ENCODE measurements at places on chromosomes 13 and 19.

GRCh38 chr19:16026756-16027155 lies 49.5 kb upstream of the TPM4 start:
- no peak for DNase-seq

DNA sequence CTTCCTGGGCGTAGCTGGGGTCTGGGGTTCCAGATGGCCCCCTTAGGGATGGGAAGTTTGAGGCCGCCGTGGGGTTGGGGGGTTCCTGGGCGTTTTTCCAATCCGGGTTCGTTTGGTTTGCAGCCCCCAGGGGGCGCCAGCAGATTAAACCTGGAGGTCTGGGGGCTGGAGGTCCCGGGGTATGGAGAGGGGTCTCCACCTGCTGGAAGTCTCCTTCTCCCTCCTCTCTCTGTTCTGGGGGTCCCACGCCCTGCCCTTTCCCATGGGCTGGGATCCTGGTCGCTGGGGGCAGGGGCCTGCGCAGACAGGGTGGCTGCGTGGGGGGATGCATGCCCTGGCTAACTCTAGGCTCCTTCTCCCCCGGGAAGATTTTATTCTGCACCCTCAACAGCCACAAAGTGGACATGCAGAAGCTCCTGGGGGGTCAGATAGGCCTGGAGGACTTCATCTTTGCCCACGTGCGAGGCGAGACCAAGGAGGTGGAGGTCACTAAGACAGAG lies 899 bp downstream of the GIPC3 start:
- no peak for DNase-seq

- no peak for DNase-seq
These were observed 520.7 kb upstream of the NBEA start for GRCh38 chr13:34421347-34421719.

GRCh38 chr13:35851881-35852280 lies 279.3 kb downstream of the DCLK1 start:
- no peak for DNase-seq

GRCh38 chr13:84730376-84730775 lies 848.1 kb upstream of the SLITRK1 start:
- no peak for DNase-seq

- no peak for DNase-seq
These were observed 722 bp downstream of the COLGALT1 start for GRCh38 chr19:17555929-17556813.

GRCh38 chr13:100811024-100811865 lies 136.7 kb upstream of the TMTC4 start:
- DNase-seq: no peak

DNA sequence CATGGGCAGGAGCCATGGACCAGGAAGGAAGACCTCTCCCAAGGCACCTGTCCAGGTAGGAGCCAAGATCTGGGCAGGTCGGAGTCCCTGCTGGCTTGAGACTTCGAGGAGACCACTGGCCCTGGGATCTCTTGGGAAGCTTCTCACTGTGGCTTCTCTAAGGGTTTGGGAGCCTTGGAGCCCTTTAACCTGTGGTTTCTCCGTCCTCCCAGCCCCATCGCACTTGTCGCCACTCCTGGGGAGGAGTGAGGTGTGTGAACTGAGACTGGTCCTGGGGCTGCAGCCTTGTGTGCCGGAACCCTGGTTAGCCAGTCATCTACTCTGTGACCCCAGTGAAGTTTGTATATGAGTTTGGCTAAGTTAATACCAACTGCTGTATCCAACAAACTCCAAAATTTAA lies 8.2 kb downstream of the ZNF805 start:
- DNase-seq: no peak

DNA sequence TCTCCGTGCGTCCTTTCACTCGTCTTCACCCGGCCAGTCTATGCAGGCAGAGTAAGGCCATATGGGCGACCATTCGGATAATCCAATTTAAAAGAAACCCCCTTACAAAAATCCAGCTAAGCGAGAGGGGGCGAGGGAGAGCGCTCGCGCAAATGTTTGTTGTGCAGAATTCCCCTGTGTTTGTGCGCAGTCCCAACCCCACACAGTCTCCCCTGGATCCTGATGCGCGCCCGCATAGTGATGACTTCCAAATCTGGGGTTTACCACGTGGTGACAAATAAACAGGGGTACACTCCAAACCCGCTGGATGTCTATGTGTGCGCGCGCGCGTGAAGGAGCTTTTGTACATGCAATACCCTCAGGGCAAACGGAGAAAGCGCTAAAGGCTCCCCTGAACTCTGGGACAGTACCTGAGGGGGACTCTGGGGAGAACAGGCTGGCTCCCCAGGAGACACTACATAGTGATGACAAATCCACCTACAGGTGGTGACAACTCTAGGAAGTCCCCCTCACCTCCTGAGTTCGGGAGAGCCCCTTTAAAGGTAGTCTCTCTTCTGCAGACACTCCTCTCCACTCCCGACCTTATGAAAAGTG lies 8.5 kb downstream of the SOX21 start:
- no peak for DNase-seq

GRCh38 chr19:22427547-22427946 lies 5.4 kb upstream of the ZNF98 start:
- no peak for DNase-seq

GRCh38 chr13:69410761-69411160 lies 696.9 kb upstream of the ATXN8OS start:
- no peak for DNase-seq

DNA sequence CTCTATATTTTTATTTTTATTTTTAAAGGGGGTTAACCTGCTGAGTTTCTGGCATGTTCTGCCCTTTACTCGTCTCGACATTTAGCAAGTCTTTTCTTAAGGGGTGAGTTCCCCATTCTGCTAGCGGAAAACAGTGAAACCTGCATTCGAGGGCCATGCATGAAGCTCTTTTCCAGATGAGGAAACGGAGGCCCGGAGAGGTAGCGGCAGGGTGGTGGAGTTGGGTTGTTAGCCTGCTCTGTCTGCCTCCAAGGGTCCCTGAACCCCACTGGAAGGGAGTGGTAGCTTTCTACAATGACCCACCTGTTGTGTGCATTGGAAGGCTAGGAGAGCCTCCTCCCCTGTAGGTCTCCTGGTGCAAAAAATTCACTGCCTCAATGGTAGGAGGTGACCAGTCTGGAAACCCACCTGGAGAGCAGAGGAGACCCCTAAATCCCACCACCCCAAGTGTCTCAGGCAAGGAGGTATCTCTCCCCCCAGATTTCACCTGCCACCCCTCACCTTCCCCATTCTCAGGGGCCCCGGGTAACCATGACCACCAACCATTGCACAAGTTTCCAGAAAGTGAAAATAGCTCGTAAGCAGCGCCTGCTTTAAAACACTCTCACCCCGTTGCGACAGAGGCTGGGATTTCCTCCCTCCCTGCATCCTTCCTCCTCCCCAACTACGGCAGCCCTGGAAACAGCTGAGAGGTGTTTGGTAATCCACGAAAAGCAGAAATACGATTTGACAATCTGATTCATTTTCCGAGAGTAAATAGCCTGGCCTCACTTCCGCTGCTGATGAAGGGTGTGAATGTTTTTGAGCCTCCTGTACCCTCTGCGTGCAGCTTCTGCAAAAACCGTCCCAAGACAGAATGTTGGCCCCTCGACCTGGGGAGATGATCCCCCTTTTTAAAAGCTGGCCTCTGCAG lies 3.5 kb downstream of the KLF2 start:
- DNase-seq: no peak

GRCh38 chr19:48896191-48896720 lies 2.3 kb downstream of the TULP2 start:
- DNase-seq: no peak

DNA sequence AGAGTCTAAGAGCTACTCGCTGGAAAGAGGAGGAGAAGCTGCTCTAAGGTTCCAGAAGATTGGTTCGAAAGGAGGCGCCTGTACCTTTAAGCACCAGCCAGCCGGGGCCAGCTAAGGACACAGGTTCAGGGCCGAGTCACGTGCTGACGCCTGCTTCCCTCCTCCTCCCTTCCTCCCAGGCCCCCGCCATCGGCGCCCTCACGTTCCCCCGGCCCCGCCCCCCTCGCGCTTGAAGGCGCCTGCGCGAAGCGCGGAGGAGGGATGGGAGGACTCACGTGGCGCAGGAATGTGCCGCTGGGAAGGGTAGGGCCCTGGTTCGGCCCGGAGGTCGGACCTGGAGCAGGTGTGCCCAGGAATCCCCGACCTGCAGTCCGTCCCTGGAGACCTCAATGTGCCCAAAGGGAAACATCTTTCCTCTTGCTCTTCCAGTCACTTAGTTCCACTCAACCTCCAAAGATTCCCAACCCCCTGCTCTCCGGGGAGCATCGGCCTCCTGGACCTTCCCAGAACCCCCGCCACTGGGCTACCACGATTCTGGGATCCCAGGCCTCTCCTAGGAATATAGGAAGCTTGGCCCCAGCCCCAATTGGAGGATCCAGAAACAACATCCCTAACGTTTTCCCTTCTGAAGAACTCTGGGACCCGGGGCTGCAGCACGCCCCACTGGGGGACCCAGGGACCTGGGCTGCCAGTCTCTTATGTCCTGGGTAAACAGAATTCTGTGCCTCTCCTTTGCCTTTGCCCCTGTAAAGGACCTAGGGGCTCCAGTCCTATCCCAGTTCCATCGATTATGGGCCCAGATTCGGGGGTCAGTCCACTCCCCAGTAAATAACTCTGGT lies 2.5 kb downstream of the DBP start:
- peak; percentile 98 for DNase-seq

DNA sequence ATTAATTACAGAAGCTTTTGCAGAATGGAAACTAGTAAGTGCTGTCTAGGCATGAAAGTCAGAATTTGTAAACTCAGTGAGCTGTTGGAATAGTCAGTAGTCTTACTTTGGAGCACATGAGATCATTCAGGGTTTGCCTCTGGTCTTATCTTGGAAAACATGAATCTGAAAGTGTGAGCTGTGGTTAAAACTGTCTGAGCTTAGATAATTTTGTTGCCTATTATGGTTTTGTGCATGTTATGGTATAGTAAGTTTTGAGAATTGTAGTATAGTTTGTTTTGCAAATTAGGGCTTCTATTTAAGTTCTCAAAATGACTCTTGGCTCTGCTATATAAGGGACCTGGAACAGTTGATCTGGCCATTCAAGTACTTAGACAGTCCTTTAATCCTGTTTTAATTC lies 53.7 kb upstream of the TRPC4 start:
- DNase-seq: no peak

DNA sequence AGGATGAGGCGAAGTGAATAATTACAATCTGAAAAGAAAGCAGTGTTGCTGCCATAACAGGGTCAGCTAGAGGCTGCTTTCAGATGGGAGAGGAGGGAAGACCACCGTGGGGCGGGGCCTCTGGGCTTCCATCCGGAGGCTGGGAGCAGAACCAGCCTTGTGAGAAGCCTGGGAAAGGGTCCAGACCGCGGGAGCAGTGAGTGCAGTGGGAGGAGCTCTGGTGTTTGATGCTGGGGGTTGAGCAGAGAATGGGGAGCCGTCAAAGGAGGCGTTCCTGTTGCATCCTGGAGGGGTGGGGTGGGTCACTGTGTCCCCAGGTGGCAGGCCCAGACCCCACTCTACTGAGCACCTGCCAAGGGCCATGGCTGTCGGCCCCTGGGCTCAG lies 18.1 kb downstream of the NKPD1 start:
- DNase-seq: no peak

DNA sequence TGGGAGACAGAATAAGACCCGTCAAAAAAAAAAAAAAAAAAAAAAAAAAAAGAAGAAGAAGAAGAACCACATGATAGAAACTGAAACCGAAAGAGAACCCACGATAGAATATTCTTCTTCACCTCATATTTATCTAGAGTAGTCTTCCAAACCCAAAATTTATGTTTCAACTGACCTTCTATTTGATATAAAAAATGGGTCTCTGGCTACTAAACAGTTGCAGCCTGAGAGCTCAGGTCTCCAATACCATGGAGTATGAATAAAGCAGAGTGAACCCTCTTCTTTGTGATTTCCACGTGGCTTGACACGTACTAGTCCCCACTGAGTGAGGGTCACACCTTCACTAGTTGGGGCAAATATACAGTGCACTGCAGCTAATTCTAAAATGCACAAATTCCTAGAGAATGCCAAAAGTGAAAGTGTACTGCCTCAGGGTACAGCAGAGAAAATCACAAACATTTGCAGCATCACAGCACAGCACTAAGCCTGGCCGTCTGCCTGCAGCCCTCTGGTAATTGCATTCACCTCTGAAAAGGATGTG lies 30.8 kb upstream of the RFC3 start:
- no peak for DNase-seq

GRCh38 chr13:37736045-37736444 lies 133.5 kb downstream of the TRPC4 start:
- no peak for DNase-seq

DNA sequence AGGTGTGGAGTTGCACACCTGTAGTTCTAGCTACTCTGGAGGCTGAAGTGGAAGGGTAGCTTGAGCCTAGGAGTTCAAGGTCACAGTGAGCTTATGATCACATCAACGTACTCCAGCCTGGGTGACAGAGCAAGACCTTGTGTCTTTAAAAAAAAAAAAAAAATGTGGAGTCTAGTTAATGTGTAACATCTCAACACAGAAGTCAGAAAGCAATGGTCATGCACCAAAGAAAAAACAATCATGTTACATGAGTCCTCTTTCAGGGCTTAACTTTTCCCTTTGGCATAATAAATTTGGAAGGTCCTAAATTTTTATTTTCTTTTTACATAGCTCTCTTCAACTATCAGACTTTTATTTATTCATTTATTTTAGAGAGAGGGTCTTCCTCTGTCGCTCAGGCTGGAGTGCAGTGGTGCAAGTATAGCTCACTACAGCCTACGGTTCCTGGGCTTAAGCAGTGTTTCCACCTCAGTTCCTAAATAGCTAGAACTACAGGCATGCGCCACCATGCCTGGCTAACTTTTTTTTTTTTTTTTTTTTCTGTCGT lies 22.3 kb downstream of the SETDB2 start:
- no peak for DNase-seq

GRCh38 chr13:35699825-35700510 lies 223.5 kb upstream of the MAB21L1 start:
- DNase-seq: no peak

GRCh38 chr13:113665597-113666328 lies 1.3 kb upstream of the GRK1 start:
- DNase-seq: no peak

DNA sequence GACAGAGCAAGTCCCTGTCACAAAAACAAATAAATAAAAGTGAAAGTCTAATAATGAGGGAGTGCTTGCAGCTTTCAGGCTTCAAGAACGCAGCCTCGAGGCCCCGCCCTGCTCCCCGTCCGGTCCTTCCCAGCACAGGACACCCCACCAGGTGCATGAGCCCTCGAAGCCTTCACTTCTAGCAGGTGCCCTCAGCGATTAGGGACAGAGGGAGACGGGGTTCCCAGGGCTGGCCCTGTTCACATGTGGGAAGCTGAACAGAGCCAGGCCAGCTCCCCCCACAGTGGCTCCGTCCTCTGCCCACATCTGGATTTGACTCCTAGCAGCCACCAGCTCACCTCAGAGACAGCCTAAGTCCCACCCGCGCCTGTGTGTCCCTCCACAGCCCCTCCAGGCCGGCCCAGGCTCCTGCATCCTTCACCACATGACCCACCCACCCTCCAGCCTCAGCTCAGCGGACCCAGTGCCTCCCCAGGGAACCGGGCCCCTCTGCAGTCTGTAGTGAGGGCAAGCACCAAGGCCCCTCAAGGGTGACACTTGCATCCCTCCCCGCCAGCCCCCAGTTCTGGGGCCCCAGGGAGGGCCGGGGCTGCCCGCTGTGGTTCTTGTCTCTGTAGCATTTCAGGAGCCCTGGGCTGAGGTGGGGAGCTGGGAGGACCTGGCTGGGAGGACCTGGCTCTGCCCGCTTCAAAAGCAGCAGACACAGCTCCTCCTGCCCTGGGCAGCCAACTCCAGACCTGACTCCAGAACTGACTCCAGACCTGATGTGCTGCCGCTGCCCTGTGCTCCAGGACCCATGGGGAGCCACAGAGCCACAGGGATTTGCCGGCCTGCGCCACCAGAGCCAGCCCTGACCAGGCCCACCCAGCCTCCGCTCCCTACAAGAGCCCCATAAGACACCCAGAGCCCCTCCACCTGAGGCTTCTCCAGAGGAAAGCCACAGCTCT lies 27.2 kb downstream of the GPX4 start:
- no peak for DNase-seq

- no peak for DNase-seq
These were observed 1.6 kb upstream of the TNNI3 start for GRCh38 chr19:55158848-55159749.
